Fibroblast of mammary gland (primary cell): ENCODE measurements at places on chromosomes 6 and 20.

- DNase-seq = no peak
Observed at GRCh38 chr6:82783587-82784236, 281.9 kb downstream of the UBE3D start.

GRCh38 chr6:48628316-48628715 lies 517.3 kb upstream of the PTCHD4 start:
- no peak for DNase-seq

GRCh38 chr20:62642666-62643520 lies 590 bp downstream of the SLCO4A1 start:
- DNase-seq = peak; percentile 17

DNA sequence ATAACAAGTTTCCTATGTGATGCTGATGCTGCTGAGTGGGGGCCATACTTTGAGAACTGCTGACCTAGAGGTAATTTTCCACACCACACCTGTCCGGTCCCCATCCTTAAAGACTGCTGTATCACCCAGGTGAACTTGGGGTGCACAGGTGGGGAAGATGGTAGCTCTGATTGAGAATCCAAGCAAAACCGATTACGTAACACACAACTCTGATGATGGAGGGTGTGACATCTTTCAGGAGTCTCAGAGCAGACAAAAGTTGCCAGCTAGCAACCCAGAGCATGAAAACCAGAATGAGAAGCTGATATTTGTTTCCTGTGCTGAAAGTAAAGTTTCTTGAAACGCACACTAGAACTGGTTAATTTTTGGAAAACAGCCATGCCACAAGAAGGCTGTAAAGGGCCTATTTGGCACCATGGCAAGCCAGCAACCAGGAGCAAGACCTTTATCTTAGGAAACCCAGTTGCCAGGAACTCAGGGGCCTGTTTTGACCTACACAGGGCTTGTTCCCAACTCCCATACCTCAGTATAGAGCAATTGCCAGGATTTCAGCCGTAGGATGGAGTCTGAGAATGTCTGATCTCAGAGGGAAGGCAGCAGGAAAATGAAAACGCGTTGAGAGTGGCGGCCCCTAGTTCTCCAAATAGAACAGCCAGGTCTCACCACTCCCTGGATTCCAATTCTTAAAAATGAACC lies 21.6 kb upstream of the TBC1D7 start:
- no peak for DNase-seq

GRCh38 chr6:138461647-138462046 lies 37.6 kb downstream of the NHSL1 start:
- DNase-seq = no peak

- DNase-seq = no peak
Observed at GRCh38 chr6:6683969-6684833, 95.7 kb downstream of the LY86 start.
